Epithelial cell of proximal tubule (primary cell): ENCODE measurements at places on chromosomes 12 and 14. TPM values are rescaled to one million over a fixed set of nuclear protein-coding genes. Genes with fewer than 3 reads are reported as not detected.

Gene SYT1
- 1.2 and 2.0 TPM in 2 replicates for total RNA-seq

DNA sequence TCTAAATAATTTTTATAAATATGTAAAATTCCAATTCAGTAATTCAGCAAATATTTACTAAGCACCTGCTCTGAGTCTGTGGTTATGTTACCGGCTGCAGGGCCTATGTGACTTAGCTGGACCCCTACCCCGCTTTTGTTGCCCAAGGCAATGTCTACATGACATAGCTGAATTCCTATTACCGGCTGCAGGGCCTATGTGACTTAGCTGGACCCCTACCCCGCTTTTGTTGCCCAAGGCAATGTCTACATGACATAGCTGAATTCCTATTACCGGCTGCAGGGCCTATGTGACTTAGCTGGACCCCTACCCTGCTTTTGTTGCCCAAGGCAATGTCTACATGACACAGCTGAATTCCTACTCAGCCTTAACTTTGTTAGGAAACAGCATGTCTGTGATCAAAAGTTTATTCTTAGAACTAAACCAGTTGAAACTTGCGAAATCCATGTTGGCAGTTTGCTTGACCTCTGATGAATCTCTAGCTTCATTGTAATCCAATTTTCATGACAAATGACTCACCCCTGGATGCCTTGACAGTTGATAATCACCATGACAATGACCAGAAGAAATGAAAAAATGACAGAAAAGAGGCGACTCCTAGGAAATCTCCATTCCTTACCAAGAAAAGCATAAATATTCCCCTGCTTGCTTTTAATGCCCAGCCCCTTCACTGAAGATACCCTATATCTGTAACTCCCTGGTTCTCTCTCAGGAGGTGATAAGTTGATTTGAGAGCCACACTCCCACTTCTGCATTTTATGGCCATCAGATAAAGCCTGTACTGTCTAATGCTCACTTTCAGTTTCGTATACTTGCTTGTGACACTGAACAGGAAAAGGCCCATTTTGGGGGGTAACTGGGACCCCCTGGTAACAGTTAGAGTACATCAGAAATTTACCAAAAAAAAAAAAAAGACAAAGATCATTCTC lies 148.4 kb upstream of the SYT10 start:
- peak; percentile 37 for DNase-seq

- no peak for DNase-seq
These were observed 1.4 kb downstream of the DACT1 start for GRCh38 chr14:58639198-58639565.

DNA sequence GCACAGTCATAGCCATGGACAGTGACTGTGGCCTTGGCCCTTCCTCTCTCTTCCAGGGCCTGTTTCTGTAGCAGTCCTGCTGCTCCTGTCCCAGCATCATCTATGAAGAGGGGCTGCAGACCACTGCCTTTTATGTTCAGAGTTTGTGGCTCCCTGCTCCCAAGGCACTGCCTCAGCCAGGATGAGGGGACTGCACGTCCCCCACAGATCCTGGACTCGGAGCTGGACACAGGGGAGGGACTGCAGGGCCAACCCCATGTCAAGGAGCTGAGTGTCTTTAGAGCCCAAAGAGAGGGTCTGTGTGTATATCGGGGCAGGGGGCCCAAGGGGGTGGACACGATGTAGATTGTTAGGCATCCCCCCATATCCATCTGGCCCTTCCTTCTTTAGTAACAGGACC lies 60.6 kb upstream of the DIO3 start:
- no peak for DNase-seq

DNA sequence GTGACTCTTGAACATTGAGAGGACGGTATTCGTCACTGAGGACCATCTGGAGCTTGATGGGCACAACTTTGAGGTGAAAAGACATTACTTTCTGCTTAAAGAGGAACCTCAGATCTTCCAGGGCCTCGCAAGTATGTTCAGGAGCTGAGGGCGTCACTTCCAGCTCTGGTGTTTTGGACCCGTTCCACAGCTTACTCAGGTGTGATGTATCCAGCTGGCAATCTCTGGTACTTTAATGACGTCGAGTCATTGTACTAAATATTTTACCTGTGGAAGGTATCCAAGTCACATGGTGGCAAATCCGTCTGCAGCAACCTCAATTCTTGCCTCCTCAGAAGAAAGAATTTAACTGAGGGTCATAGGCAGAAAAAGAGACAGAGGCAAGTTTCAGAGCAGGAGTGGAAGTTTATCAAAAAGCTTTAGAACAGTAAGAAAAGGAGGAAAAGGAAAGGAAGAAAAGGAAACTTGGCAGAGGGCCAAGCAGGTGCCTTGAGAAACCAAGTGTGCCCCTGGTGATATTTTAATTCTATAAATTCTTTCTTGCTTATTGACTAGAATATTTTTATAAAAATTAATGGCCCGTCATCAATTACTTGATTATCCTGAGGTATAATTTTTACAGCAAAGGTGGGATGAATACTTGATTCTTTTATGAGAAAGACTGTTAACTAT lies 250.6 kb downstream of the AEBP2 start:
- DNase-seq = no peak

DNA sequence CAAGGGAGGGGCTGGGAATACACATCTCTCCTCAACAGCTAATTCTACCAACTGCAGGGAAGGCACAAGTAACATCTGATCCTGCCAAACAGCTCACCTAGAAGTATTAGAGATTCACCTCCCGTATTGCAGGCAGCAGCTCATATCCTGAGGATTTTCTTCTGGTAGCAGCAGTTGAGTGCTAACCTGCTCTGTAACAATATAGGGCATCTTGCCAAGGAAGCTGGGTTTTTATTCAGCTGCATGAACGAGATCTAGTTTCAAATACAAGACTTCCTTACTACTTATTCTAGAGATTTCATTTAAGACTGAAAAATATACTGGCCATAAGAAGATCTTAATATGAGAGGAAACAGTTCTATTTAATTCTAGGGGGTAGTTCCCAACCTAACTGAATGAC lies 261.4 kb upstream of the USP15 start:
- DNase-seq = no peak

DNA sequence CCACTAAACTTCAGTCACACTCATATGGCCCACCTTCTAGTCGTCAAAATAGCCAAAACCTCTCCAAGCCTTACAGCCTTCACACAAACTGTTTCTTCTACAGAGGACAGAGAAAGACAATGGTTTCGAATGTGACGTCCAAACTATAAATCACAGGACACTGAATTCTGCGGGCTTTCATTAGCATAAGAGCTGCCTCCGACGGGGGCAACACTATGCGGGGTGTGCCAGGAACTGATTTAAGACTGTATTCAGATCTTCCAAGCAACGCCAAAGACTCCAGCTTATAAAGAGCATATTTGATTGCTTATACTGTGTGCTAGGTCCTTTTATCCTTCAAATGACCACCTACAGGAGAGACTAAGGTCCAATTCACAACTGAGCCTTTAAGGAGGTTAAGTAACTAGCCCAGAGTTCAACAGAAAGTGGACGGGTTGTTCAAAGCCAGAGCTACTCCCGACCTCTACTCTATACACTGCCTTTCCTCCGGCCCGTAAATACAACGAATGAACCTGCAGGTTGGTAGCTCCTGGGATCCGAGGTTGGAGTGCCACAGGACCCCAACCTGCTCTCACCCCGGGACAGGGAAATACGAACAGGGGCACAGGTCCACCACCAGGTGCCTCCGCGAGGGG lies 575 bp downstream of the L2HGDH start:
- no peak for DNase-seq

Gene HCAR2
- total RNA-seq = not detected in 2 replicates

DNA sequence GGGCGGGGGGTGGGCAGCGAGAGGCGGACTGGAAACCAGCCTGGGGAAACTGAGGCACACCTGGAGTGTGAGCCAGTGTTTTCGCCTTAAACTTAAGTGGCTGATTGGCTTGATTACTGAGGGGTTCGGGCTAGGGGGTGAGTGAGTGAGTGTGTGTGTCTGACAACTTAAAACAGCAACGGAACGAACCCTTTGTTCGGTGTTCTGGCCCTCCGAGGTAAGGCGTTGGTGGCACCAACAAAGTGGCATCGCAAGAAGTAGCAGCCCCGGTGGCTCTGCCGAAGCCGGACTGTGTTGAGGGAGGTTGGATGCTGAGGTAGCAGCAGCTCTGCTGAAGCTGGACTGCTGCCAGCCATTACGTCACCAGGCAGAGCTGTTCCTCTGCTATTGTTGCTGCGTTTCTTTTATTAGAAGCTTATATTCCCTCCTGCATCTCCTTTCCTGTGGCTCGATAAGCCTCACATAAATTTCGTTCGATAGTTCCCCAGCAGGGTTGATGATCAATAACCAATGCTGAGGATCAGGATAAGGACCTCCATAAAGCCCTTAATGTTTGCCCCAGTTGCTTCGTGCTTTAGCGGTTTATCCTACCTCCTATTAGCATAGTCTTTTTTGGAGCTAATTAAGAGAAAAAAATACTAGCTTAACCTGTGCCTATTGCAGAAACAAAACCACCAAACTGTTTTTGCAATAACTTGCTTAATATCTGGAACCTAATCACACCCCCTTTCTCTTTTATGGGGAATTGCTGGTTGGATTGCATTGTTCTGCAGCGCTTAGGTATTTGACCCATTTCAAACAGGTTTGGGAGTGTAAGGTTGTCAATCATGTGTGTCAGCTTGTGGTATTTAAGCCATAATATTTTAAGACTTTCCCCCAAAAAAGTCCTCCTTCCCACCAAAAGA lies 1.3 kb downstream of the GPR137C start:
- DNase-seq = peak; percentile 44

Gene C12orf56
- total RNA-seq = 0.29 and 0.65 TPM in 2 replicates

DNA sequence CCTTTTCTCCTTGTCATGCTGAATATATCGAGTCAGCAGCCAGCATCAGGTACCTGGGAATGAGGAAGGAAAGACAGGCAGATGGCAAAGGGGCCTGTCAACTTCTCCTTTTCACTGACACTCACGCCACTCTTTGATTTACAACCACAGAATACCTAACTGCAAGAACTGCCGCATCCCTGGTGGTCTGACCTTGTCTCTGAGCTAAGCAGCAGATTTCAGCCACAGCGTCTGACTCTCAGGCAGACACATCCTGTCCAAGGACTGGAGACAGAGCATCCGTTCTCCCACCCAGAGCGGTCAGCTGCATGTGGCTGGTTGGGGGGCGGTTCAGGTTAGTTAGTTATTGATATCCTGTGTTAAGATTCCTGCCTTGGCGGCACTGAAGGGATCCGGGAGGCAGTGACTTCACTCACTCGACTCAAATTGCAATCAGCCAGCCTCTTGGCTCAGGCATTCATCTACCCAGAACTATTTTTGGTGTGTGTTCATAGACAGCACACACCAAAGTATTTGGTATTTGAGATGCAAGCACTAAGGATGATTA lies 11.2 kb upstream of the MAP1LC3B2 start:
- no peak for DNase-seq

GRCh38 chr14:83814896-83815295 lies 1715.0 kb upstream of the FLRT2 start:
- no peak for DNase-seq

DNA sequence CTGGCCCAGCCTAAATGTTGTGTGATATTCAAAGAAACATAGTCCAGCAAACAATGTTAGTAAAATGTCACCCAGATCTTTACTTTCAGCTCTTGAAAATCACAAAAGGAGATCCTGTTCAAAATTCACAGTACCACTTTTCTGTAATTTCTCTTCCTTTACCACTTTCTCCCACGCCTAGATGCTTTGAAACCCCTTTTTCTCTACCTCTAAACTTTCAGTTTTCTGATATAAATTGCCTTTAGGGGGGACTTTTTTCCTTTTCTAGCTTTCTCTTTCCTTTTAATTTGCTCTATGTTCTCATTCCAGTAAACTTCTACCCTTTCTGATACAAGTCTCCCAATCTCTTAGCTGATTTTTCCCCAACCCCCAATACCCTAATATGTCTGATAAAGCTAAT lies 101.8 kb downstream of the LMO3 start:
- no peak for DNase-seq

DNA sequence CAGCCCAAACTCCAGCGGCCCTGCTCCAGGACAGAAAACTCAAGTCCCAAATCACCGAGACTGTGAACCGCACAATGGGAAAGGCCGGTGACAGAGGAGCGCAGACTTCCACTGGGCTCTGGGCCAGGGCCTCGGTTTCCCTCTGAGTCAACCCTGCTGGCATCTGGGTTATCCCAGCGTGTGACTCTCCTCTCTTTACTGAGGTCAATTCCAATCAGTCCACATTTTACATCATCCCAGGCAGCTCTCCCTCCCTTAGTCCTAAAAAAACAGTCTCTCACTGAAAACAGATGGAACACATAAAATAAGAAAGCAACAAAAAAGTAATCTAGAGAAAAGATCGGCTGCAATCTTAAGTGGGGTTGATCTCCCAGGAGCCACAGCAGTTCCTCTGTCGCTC lies 36.9 kb downstream of the ITPK1 start:
- no peak for DNase-seq

- DNase-seq = no peak
These were observed 20.5 kb upstream of the ITPR2 start for GRCh38 chr12:26853303-26854030.

Gene KRT73
- not detected in 2 replicates for total RNA-seq

Gene SLC22A17
- 4.3 and 7.3 TPM in 2 replicates for total RNA-seq

GRCh38 chr12:27163048-27163715 lies 80.8 kb upstream of the C12orf71 start:
- no peak for DNase-seq

Gene SLC5A8
- total RNA-seq = not detected in 2 replicates

- no peak for DNase-seq
These were observed 48.0 kb downstream of the PTHLH start for GRCh38 chr12:27924350-27925135.

DNA sequence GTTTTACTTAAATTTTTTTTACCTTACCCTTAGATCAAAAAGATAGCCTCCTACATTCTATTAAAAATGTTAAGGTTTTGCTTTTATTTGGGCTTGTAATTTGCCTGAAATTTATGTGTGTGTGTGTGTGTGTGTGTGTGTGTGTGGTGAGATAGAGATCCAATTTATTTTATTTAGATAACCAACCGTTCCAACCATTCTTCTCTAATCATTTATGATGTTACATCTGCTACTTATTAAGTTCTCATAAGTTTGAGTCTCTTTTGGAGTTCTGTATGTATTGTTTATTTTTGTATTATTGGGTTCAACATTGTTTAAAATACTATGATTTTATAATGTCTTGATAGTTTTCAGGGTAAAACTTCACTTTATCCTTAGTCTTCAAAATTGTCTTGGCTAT lies 70.6 kb upstream of the PAWR start:
- DNase-seq = no peak

GRCh38 chr14:24798911-24799462 lies 165.0 kb upstream of the GZMB start:
- no peak for DNase-seq

Gene KRT3
- total RNA-seq = 0.06 TPM in 1 of 2 replicates, not detected in the other

- no peak for DNase-seq
These were observed 144.1 kb downstream of the RPAP3 start for GRCh38 chr12:47561746-47562145.
